ENCODE measurements at places on chromosomes 1 and 21.

- DNase-seq = no peak
Observed at GRCh38 chr1:29832471-29832870, 596.1 kb downstream of the PTPRU start.

GRCh38 chr1:32100807-32101708 is 6.8 kb upstream of the KPNA6 start:
- DNase-seq = no peak

DNA sequence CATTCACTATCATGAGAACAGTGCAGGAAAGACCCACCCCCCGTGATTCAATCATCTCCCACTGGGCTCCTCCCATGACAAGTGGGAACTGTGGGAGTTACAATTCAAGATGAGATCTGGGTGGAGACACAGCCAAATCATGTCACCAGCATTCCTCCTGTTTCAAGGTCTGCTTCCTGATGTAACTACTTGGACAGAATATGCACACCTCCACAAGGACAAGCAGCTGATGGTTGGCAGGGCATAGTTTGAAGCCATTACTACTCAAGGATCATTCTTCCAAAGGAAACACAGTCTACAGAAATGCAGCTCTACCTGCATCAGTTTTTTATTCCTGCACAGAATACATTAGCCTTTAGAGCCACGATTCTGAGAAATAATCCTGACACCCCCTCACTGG is 28.5 kb upstream of the RNF2 start:
- DNase-seq = no peak

- DNase-seq = no peak
Observed at GRCh38 chr1:223487887-223488259, 94.7 kb downstream of the CCDC185 start.

GRCh38 chr1:118863688-118864087 is 124.5 kb downstream of the TBX15 start:
- no peak for DNase-seq

DNA sequence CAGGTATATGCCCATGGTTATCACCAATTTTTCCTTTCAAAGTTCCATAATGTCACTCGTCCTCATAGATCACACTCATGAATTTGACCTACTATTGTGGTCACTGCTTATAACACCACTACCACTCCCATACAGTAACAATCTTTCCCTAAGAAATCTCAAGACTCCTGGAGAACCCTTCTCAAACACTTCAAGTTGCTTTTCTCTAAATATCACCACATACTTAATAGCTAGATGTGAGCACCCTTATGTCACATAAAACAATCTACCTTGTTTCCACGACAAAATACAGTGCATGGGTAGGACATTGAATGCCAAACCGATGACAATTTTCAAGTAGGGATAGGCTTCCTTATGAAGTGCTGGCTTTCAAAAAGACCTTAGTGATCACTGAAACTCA is 104.5 kb downstream of the LRRC53 start:
- no peak for DNase-seq

DNA sequence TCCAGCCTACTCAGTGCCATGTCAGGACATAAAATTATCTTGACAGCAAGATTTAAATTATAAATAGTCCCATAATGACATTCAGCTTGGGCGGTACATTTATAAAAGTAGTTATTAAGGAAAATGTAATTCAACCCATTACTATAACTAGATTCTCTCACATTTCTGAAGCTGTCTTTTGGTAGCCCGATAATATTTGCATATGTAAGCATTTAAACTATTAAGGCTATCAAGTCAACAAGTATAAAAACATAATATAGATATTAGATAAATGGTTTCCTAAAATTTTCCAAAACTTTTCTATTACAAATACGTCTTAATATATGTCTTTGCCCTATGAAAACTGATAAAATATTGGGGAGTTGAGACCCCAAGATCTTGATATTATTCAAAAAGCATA is 21.6 kb upstream of the GPR52 start:
- DNase-seq = no peak

DNA sequence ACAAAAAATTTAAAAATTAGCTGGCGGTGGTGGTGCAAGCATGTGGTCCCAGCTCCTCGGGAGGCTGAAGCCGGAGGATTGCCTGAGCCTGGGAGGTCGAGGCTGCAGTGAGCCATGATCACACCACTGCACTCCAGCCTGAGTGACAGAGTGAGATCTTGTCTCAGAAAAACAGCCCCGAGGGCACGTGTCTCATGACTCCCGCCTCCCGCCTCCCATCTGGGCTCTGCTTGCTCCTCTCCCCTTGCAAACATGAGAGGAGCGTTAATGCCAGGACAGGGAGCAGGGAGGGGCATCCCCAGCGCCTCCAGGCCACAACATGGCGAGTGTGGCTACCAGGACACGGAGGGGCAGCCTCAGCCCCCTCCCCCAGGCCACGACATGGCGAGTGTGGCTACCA is 28.3 kb downstream of the FAAP20 start:
- no peak for DNase-seq

DNA sequence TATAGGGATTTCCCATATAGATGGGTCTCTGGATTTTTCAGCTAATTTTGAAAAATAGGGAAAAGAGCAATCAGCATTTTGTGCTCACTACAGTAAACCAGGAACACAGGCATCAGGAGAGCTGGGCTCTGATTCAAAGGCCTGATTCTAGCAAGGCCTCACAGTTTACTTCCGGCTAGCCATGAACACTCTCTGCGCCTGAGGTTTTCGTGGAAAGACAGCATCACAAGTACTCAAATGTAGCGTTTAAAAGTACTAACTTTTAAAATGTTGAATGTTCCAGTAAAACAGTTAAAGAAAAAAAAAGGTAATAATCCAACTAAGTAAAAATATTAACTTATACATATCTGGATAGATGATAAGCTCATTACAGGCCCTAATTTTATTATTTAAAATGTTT is 120.6 kb downstream of the SLC45A1 start:
- DNase-seq = no peak

DNA sequence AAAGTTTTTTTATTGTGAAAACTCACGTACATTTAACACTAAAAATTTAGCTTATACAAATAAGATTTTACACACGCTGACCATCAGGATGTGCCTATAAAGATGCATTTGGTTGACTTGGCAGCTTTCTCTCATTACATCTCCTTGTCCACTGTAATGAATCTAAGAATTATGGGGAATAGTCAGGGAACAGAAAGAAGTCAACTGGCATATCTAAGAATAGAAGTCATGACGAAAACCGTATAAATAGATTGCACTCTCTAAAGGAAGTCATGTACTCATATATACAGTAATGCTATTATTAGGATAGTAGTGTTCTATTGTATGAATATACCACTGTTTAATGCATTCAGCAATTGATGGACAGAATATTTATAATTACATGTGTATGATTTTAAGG is 575.8 kb upstream of the B3GALT2 start:
- no peak for DNase-seq

GRCh38 chr1:115404911-115405310 is 66.9 kb upstream of the NGF start:
- DNase-seq = no peak

GRCh38 chr1:227604446-227604845 is 41.1 kb downstream of the ZNF678 start:
- DNase-seq = no peak

GRCh38 chr1:2143814-2144500 is 50.6 kb downstream of the FAAP20 start:
- DNase-seq = no peak

GRCh38 chr1:25731626-25732370 is 68.2 kb upstream of the SELENON start:
- no peak for DNase-seq

- DNase-seq = no peak
Observed at GRCh38 chr1:245933431-245934045, 573.5 kb downstream of the SMYD3 start.

DNA sequence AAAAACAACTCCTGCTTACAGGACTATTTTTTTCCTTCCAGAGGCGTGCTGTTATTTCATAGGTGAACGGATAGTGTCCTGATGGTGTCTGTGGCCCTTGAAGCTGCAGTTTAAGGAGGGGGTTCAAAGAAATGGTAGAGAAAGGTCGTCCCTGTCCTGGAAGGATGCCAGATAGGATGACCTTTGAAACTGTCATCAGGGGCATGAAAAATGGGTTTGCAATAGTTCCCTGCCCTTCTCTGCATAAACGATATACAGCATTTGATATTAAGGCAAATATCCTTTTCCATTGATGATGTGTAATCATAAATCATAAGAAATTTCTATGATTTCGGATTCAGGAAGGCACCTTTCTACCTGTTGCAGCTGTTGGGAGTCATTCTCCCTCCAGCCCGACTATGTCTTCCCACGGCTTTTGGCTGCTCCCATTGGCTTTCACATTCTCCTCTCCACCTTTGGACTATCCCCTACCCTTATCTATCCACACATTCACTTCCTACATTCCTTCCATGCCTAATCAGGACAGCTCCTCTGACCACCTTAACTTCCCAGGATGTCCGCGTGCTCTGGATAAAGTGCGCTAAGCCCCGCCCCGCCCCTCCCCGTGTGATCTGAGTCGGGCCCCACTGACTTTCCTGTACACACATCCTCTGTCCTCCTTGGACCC is 209.8 kb downstream of the DISC1 start:
- DNase-seq = no peak

DNA sequence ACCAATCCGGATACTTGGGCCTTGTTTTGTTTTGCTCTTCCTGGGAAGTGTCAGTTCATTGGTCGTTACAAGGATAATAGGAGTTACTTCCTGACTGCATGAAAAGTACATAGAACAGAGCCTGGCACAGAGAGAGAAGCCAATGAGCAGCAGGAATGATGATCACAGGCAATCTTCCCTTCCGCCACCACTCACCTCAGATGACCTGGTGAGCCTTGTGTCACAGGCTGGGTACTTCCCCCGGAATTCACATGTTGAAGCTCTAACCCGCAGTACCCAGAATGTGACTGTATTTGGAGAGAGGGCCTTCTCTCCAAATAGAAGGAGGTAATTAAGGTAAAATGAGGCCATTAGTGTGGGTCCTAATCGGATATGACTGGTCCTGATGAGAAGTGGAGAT is 18.8 kb upstream of the GPR137B start:
- DNase-seq = no peak

- DNase-seq = no peak
Observed at GRCh38 chr1:224502459-224503160, 68.0 kb upstream of the WDR26 start.

GRCh38 chr1:238991765-238992495 is 394.4 kb upstream of the CHRM3 start:
- no peak for DNase-seq

GRCh38 chr1:195804547-195804946 is 803.7 kb downstream of the KCNT2 start:
- DNase-seq = no peak

GRCh38 chr1:160954158-160955104 is at the start of gene ITLN2:
TSS of gene ITLN2 (minus strand) at chr1:160954809. CDS start at chr1:160954741, 68 bp downstream.
- no peak for DNase-seq

DNA sequence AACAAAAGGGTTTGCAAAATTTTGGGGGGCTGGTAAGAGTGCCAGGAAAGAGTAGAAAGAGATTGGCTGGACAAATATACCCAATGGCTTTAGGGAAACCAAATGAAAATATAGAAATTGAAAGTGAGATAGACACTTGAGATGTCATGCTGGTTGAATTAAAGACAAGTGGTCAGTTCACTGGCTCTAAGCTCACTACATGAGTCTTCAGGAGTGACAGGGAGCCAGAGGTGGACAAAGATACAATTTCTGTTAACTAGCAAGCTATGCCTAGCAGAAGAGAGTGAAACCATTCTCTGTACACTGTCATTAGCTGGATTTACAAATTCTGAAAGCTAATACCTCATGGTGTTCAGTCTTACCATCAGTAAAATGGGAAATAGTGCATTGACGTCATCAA is 82.5 kb downstream of the TBX15 start:
- no peak for DNase-seq

DNA sequence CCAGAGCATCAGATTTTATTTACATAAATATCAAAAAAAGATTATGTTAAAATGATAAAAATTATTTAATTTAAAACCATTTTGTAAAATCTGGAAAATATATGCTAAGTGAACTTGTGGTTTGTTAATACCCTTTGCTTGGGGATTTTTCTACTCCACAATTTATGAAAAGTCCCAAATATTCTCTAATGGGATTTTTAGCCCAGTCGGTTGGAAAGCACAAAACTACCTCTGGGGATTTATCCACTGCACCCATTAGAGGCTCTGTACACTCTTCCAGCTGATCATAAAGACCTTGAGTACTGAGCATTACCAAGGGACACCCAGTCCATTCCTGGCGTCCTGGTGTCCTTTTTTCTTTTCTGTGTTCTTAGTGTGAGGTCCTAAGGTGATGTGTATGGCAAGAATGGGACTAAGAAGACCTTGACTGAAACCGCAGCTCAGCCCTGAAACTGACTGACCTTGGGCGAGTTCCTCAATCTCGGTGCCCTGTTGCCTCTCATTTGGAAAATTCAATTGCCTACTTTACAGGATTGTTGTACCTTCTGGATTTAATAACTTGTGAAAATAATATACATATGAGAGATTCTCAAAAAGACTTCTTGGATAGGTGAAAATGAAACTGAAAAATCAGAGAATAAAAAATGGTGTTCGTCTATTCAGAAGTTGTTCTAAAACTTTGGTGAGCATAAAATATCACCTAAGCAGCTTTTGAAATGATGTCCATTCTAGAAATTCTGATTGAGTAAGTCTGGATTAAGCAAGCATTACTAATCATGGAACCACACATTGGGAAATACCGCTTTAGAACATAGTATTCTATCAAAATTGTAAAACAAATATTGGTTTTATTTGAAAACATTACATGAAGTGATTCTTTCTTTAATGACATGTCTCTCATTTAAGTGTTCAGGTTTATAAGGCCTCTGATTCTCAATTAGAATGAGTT is 21.5 kb upstream of the SAMSN1 start:
- DNase-seq = no peak

DNA sequence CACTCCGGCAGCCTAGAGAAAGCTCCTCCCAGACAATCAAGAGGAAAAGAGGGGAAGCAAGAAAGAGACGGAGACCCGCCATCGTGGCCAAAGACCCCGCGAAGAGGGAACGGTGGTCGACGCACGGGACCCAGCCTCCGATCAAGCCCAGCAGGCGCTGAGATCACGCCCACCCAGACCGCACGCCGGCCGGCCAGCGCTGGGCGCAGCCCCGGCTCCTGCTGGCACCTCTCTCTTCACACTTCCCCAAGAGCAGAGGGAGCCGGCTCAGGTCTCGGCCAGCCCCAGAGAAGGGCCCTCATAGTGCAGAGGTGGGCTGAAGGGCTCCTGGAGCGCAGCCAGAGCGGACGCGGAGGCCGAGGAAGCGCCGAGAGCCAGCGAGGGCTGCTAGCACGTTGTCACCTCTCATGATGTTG is 918.4 kb upstream of the ADAMTS5 start:
- DNase-seq = no peak

DNA sequence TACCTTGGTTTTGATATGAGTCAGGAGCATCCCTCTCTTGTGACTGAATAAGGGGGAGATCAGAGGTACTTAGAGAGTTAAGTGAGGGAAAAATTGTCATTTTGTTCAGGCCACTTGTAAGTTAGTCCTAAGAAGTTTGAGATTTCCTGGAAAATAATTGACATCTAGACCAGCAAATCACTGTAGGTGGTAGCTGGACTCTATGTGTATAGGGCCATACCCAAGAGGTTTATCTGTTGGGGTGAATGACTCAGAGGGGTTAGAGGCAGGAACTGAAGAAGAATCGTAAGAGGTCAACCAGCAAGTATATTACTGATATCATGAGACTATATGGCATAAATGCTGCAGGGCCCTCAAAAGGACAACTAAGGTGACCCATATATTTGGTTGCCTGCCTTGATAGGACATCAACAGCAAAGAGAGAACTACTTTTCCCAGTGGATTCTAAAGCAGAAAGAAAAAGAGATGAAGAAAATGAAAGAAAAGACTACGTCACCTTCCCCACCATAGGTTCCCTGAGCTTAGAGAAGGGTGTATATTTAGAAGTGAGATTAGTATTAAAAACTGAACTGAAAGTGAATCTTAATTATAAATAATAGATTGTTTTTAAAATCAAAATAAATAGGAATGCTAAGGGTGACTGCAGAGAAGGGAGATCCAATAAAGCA is 8.0 kb upstream of the RNPC3 start:
- DNase-seq = no peak
